ENCODE measurements at places on chromosomes 5 and 9.

DNA sequence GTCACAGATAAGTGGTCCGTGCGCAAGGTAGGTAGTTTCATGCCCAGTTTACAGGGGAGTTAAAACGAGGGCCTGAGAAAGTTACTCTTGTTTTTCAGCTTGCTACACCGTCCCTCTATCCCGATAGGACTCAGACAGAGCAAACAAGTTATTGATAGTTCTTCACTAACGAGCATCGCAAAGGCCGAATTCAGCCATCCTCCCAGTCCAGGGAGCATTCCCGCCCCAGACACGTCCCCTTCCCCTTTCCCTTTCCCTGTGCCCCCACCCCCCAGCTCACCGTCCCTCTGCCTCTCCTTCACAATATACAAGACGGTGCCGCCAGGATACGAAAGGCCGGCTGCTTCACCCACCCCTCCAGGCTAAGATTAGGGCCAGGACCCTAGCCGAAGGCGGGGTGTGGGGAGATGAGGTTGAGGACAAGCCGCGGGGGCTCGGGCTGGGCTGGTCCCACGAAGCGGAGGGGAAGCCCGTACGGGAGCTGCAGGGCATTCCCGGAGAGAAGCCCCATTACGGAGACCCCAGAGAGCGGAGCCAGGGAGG lies 599 bp downstream of the KIAA1191 start:
- no peak for DNase-seq

GRCh38 chr9:101893661-101894646 lies 155.5 kb upstream of the GRIN3A start:
- no peak for DNase-seq

GRCh38 chr9:124514874-124515273 lies 7.7 kb upstream of the NR5A1 start:
- no peak for DNase-seq

DNA sequence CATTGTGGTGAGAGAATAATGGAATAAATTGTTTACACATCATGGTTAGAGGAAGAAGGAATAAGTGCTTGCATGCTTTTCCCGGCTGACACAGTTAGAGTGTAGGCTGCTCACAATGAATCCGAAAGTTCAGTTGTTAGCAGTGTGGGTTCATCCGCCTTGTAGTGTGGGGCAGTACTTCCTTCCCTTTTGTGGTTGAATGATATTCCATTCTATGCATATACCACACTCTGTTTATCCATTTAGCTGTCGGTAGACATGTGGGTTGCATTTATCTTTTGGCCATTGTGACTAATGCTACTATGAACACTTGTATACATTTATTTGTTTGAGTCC lies 84.0 kb downstream of the COL5A1 start:
- no peak for DNase-seq

DNA sequence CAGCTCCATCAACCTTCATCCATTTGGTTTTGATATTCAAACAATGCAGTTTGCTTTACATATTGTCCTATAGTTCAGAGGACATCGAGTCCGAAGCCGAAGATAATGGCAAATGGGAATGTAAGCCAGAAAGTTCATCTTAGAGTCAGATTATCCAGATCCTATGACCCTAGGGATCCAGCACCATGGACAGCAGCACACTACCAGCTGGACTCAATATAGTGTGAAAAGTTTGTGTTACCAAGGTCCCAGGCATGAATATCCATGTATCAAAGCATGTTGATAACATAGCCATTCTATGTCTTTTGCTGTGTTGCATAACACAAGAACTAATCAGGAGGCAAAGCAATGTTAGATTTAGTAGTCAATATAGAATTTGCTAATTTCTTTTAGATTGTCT lies 46.3 kb downstream of the FSTL4 start:
- DNase-seq = no peak

DNA sequence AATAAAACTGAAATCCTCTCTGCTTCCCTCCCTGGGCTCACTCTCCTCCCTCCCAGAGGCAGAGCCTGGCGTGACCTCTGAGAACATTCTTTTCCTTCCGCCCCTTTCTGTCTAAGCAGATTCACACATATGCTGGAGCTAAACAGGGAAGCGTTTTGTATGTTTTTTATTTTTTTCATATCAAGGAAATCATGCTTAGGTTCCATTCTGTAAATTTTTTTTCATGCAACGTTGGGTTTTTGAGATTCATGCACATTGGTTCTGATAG lies 20.2 kb upstream of the BARHL1 start:
- no peak for DNase-seq

DNA sequence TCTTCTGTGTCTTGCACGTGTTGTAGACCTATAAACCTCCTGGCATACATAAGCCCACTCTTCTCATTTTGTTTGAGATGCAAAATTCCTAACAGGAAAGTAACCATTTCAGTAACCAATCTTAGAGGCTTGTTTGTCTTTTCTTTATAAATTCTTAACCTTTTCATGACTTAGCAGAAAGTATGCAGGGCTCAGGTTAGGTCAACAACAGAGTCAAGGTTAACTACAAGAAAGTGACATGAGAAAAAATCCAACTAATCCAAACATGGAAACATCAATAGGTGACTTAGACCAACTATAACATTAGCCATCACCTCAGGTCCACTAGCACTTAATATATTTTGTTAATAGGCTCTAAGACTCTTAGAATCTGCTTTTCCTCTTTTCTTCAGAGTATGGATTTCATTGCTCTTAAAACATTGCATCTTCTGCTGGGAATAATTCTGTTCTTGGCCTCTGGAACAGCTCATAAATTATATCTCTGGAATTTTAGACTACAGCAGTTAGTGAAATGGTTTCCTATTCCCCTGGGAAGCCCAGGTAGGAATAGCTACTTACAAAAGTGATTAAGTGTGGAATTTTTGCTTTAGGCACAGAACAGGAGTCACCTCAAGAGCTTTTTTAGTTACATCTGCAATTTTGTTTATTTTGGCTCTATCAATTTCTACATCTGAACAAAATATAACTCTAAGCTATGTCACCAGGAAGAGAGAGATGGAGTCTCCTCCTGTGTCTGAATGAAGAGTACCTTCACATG lies 155.3 kb upstream of the ANKRD55 start:
- DNase-seq = no peak
